SHP77 treated with DMSO at 0.1 percent for 48 hours (cell line): ENCODE measurements at places on chromosomes 1 and 21.

DNA sequence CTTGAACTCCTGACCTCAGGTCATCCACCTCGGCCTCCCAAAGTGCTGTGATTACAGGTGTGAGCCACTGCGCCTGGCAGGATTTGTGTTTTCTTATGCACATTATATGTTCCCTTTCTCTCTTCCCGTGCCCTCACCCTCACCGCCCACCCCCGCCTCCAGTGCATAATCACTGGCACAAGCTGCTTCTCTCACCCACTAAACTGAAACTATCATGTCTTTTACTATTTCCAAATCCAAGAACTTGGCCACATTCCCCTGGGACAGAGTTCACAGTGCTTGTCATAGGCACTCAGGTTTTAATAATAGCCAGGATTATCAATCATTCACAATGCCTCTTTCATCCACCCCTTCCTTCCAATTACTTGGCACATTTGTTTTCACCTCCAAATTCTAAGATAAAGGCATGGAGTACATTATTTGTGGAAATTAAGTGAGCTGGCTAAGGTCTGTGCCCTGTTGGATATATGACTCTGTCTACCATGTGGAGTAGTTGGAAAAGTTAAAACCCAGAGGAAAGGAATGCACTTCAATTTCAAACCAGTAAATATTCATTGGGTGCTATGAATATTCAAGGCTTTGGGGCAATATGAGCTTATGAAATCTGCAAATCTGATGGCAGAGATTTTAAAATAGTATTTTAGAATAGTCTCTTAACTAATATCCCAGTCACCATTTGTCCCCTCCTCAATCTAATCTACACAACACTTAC lies 17.6 kb upstream of the MAPKAPK2 start:
- no peak for DNase-seq

DNA sequence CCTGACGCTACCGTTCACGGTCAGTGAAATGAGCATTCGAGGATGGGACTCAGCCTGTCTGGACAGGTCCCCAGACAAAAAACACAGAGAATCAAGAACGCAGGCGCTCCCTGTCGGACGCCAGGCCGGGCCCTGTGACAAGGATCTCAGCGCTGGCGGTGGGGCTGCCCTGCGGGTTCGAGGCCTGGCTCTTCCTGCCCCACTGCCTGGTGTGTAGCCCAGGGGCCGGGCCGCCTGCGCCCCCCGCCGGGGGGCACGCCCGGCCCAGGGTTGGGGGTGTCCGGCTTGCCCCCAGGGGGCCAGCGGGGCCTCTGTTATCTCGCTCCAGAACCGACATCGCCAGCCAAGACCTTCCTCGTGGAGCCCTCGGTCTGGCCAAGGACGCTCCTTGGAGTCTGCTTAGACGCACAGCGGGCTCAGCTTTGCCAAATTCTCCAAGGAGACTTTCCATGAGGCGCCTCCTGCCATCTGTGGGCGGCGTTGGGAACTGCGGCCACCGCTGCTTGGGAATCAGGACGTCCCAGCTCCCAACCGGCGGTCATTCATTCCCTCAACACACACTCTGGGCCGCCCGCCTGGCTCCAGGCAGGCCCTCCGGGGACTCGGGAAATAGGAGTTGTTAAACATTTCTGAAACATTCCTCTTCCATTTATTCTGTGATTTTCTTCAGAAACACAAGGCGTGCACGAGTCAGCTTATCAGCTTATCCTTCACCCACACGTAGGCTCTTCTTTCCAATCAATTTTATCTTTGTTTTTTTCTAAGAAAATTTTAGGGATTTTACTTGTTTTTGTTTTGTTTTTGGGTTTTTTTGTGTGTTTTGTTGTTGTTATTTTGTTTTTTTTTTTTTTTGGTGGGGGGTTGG lies 11.3 kb upstream of the RIPK4 start:
- DNase-seq = no peak

GRCh38 chr1:1307923-1308755 lies at the start of the genes ACAP3 and PUSL1:
Gene ACAP3 (minus strand): TSS chr1:1307930. CDS start chr1:1307815, 115 bp downstream.
Gene PUSL1 (plus strand): TSS chr1:1308597. CDS start chr1:1308644, 47 bp downstream.
- DNase-seq = peak; percentile 69

DNA sequence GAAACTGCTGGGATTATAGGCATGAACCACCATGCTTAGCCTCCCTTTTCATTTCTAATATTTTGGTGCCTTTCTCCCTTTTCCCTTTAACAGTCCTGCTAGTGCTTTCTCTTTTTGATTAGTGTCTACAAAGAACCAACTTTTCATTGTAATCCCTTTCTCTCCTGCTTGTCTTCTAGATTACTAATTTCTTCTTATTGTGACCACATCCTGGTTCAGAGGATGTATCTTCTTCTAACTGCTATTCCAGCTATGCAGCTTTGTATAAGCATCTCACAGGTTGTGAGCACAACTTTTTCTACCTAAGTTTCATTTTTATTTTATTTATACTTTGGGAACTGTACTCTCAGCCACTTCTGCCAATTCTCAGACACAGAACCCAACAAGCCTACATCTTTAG lies 14.7 kb downstream of the ZNF648 start:
- DNase-seq = no peak

DNA sequence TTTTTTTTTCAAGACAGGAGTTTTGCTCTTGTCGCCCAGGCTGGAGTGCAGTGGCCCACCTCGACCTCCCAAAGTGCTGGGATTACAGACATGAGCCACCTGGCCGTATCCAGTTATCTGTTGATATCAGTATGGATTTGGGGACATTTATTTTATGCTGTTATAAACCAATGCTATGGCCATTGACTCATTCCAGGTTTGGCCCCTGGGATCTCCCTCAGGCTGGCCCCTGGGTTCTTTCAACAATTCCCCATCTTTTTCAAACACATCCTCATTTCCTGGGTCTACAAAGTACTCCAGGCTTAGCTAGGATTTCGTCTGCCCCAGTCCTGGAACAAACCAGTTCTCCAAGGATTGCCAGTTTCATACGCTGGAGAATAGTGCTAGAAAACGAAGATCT lies 44.1 kb downstream of the WDR4 start:
- no peak for DNase-seq

GRCh38 chr1:235673981-235674380 lies 24.4 kb upstream of the GNG4 start:
- no peak for DNase-seq

GRCh38 chr21:37862536-37862935 lies 53.7 kb downstream of the KCNJ6 start:
- DNase-seq = peak; percentile 52

GRCh38 chr1:166929911-166930310 lies 45.4 kb downstream of the ILDR2 start:
- DNase-seq = no peak

DNA sequence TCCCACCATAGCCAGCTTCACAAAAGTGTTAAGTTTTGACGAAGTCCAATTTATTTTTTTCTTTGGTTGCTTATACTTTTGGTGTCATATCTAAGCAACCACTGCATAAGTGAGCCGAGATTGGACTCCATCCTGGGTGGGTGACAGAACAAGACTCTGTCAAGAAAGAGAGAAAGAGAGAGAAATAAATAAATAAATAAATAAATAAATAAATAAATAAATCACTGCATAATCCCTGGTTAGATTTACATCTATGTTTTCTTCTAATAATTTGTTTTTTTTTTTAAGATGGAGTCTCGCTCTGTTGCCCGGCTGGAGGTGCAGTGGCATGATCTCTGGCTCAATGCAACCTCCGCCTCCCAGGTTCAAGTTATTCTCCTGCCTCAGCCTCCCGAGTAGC lies 18.3 kb upstream of the ZFYVE9 start:
- no peak for DNase-seq

- peak; percentile 49 for DNase-seq
Measured at GRCh38 chr1:150976879-150977694, 2.5 kb upstream of the CERS2 start.

- no peak for DNase-seq
Measured at GRCh38 chr1:95095833-95096217, 21.3 kb upstream of the TLCD4 start.

GRCh38 chr21:35559829-35560225 lies 500.5 kb downstream of the SETD4 start:
- DNase-seq = no peak

DNA sequence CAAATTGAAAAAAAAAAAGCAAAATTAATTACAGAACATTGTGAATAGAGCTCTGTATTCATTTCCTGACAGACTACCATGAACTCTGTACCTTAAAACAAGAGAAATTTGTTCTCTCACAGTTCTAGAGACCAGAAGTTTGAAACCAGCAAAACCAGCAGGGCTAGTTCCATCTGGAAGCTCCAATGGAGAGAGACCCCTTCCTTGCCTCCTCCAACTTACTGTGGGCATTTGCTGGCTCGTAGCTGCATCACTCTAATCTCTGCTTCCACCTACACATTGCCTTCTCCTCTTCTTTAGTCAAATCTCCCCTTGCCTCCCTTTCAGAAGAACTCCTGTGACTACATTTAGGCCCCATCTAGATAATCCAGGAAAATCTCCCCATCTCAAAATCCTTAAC lies 56.5 kb downstream of the SYDE2 start:
- DNase-seq = no peak

GRCh38 chr1:156221986-156222692 lies 9.3 kb downstream of the PMF1 start:
- DNase-seq = no peak

GRCh38 chr1:166544561-166544960 lies 294.7 kb upstream of the POGK start:
- DNase-seq = no peak

- no peak for DNase-seq
Measured at GRCh38 chr1:100941098-100941527, 45.2 kb downstream of the SLC30A7 start.

DNA sequence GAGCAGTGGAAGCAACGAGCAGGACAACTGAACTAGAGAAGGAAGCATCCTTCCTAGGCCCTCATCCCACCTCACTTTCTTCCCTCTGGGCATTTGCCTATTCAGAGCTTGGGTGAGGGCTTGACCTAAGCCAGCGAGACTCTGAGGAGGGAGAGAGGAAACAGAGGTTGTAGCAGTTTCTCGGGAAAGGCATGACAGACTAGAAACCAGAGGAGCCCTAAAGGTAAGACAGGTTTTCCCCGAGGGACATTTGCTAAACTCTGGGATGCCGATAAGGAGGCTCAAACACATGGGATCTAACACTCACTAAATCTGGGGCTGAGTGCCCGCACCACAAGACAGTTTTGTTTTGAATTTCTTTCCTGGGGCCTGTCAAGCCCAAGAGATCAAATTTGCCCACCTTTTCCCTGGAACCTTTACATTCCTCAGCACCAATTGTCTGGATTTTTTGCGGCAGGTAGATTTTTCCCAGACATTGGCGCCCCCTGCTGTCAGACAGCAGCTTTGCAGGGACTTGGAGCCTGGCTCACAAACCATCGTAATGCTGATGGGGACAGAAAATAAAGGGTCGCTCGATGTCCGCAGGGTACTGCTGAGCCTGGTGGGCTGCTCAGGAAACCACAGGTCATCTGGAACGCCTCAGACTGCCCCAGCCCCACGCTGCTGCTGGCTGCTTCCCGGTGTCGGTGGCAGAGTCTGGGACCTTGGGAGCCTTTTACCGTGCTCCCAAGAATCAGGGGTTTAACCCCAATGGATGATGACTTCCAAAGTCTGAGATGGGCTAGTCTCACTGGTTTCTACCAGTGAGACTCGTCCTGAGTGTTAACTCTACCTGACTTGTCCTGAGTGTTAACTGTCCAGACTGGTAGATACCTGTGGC lies 23.4 kb upstream of the TSPAN2 start:
- DNase-seq = no peak

DNA sequence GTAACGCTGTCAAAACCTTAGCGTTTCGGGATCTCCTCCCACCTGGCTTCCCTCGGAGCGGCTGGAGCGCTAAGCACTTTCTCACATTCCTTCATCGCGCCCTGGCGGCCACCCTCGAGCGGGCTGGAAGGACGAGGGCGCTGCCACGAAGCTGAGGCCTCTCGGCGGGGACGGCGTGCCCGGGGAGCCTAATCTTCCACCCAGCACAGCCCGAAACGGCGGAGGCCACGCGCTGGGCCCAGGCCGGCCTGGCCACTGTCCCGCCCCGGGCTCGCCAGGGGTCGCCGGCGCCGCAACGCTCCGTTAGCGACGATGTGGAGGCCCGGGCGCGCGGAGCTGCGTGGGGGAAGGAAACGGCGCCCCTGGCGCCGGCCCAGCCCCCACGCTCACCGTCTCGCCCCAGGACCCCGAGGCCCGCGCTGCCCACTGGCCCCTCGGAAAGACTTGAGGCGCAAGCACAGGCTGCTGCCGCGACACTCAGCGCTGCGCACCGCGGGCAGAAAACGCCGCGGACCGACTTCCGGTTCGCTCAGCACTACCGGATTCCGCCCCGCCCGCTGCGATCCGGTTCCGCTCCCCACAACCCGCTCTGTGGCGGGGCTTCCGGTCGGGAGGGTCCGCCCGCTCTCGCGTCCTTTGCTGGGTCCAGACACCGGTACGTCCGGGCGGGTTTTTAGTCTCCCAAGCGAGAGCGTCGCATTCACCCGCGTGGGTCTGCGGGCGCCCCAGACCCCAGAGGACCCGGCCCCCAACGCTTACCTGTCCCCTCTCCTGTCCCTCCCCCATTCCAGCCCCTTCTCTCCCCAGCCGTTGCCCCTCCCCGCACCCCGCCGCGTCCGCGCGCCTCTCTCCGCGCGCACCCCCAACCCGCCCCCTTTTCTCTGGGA lies at the start of gene YBEY:
TSS of gene YBEY (plus strand) at position 582 of the 887 bp plus-strand sequence. CDS start 572 bp downstream, outside the sequence.
- peak; percentile 59 for DNase-seq

DNA sequence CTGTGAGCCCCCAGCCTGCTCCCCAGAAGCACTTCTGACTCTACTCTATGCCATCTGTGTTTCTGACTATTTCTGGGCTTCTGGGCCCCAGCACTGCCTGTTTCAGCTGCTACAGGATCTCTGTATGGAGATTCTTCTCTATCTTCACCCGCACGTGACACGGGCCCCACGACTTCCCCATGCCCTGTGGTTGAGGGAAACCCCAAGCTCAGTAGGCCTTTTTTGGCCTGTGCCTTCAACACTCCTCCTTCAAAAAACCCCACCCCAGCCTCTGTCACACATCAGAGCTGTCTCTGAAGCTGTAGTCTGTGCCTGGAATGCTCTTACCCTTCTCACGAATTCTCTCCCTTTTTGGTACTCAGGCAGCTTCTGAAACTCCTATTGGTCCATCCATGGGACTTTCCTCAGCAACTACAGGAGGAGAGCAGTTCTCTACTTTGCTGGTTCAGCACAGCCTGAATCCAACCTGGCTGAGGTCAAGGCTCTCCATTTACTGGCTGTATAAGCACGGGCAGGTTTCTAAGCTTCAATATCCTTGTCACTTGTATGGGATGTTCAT lies 2.0 kb upstream of the NID1 start:
- no peak for DNase-seq

- no peak for DNase-seq
Measured at GRCh38 chr1:65539266-65540131, 119.0 kb downstream of the LEPR start.

GRCh38 chr21:44732956-44733355 lies 21.6 kb upstream of the TSPEAR start:
- DNase-seq = no peak

DNA sequence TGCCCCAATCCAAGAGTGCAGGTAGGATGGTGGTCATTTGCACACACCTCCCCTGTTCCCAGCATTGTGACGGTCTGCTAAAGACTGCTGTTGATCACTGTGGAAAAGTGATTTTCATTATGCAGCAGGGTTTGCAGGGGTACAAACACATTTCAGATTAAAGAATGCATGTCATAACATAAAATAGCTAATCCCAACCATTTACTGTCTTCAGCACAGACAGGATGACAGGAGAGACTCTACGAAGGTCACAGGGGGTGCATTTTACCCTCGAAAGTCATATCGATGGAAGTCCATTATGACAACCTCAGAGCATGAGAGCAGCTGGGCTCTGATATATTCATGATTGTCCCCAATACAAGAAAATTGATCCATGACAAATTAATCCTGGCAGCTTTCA lies 302.6 kb downstream of the AJAP1 start:
- DNase-seq = no peak

GRCh38 chr1:100794748-100795645 lies 75.5 kb downstream of the VCAM1 start:
- DNase-seq = no peak
